ENCODE measurements at places on chromosomes 5 and 9.

DNA sequence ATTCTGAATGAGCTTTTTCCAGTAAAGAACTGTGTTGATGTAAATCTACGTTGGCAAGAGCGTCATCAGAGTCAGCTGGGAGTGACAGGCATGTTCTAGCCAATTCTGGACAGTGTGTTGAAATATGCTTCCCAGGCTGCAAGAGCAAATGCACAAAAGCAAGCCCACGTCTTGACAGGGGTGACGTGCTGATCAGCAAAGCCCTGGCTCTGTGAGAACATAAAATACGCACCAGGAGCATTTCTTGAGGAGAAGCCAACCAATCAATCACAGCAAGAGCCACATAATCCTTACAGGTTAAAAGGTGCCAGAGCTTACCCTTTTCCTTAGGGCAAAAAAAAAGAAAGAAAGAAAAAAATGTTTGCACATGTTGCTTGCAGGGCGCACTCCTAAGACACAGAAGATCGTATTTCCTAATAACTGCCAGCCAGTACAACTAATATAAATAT lies 148.1 kb downstream of the PDE4D start:
- no peak for DNase-seq

DNA sequence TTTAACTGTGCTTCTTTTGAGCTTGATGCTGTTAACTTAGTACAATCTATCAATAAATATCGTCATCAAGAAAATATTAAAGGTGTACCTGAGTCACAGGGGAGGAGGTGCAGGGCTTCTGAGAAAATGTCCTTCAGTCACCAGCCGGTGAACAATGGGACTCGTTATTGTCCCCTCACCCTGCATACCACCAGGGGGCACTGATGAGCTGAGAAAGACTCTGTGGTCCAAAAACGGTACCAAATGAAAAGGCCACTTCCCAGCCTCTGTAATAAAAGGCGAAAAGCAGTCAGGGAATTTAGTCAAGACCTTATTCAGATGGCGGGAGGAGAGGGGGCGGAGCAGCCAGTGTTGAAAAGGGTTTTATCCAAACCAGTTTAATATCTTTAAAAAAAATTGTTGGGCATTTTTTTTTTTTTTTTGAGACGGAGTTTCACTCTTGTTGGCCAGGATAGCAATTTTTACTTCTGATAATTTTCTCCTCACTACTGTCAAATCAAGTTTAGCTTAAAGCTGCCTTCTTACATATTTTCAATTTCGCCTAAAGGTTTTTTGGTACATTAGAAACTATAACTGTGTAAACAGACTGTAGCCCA lies 271.9 kb upstream of the ADAMTS16 start:
- DNase-seq: peak; percentile 49

DNA sequence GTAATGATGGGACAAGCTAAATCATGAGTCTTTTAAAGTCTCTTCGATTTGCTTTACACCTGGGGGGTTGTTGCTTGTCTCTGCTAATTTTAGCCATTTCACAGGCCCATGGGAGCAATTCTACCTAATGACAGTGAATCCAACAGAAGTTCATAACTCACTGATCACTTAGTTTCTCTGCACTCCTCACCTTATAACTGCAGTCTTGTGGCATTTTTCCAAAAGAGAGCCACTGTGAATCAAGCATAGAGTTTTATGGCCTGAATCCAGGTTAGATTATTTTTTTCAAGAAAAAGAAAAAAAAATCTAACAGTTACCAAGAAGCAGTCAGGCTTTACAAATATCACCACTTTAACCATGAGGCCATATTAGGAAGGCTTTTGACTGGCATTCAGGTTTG lies 1.5 kb upstream of the IL7R start:
- DNase-seq: no peak

DNA sequence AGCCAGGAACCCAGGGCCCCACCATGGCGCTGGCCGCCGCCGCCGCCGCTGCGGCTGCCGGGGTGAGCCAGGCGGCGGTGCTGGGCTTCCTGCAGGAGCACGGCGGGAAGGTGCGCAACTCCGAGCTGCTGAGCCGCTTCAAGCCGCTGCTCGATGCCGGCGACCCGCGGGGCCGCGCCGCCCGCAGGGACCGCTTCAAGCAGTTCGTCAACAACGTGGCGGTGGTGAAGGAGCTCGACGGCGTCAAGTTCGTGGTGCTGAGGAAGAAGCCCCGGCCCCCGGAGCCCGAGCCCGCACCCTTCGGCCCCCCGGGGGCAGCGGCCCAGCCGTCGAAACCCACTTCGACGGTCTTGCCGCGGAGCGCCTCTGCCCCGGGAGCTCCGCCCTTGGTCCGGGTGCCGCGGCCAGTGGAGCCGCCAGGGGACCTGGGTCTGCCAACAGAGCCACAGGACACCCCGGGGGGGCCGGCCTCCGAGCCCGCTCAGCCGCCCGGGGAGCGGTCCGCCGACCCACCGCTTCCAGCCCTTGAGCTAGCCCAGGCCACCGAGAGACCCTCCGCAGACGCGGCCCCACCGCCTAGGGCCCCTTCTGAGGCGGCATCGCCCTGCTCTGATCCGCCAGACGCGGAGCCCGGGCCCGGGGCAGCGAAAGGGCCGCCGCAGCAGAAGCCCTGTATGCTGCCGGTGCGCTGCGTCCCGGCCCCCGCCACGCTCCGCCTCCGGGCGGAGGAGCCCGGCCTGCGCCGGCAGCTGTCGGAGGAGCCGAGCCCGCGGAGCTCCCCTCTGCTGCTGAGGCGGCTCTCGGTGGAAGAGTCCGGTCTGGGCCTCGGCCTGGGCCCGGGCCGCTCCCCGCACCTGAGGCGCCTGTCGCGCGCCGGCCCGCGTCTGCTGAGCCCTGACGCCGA lies 749 bp downstream of the SOWAHA start:
- peak; percentile 43 for DNase-seq

- DNase-seq: no peak
Observed at GRCh38 chr9:36847781-36848673, 186.0 kb downstream of the PAX5 start.

DNA sequence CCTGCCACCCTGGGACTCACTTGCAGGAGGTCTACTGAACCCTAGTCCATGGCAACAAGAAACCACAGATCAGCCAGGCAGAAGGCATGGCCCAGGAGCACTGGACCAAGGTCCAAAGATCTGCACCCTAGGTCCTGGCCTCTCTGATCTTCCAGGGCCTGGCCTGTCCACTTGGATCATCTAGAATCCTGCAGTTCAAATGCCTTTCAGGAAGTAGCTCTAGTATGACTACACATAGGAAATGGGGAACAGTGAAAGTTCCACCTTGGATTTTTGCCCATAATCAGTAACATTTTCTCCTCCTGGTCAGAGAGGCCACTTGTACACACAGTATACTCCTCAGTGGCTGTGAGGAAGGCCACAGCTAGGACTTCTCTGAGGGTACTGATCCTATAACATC lies 11.5 kb downstream of the ANXA6 start:
- peak; percentile 12 for DNase-seq

Data from EL (cell line).